ENCODE measurements at places on chromosomes 11 and 22.

GRCh38 chr11:35911013-35911412 lies 32.8 kb upstream of the LDLRAD3 start:
- DNase-seq, result no peak

DNA sequence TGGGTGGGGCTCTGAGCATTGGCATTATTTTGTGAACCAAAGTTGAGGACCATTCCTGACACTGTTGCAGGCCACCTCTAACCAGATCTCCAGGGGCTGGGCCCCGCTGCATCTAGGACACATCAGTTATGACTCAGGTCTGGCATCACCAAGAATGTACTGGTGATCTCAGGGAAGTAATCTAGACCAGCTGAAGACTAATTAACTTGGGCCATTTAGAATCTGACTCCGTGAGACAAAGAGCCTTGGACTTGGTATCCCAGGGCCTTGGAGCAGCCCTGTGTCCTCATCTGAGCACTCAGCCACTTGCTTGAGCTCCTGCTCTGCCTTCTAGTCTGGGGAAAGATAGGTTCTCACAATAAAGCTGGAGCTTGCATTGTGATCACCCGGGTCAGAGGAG lies 200.6 kb downstream of the KIRREL3 start:
- no peak for DNase-seq

DNA sequence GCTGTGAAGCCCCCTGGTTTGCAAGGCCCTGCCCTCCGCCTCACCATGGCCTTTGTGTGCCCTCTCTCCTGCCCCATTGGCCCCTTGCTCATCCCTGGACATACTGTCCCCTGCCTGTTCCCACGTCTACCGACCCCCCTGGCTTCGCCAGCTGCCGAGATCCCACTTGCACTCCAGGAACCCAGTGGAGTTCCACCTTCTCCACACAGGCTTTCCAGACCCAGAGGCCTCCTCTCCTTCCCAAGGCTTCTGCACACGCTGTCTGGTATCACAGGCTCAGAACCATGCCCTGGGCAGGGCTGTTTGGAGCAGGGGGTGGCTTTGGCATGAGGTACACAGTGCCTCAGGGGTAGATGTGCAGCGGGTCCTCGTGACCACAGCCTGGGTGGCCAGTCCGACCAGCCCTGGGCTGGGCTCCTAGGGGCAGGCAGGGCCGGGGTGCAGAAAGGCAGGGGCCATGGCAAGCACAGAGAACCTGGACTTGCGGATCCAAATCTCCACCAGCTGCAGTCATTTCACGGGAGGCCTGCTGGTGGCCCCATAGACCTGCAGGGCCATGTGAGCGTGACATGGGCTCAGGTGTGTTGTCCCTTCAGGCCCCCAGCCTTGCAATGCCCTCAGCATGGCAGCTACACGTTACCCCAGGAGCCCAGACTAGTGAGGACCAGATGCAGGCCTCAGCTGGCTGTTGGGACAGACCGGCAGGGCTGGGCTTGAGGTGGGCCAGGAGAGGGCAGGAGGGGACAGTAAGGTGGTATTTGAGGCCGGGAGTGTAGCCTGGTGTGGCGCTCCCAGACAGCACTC lies 9.5 kb downstream of the GRK2 start:
- no peak for DNase-seq

- DNase-seq, result no peak
Observed at GRCh38 chr11:75767793-75768111, 826 bp upstream of the DGAT2 start.

DNA sequence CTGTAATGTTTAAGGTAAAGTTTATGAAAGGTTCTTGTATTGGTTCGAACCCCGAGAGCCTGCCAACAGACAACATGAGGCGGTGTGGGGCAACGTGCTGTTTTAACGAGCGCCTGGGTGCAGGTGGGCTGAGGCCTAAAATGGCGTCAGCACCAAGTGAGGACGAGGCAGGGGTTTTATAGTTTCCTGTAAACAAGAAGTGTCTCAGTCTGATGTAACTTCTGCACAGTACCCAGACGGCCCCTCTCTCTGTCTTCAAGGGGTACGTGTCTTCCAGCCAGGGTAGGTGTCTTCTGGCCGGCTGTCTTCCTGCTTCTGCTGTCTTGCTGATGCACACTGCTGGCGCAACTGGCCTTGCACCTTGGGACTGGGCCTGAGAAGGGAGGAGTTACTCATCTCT lies 2.7 kb downstream of the PPFIBP2 start:
- DNase-seq, result no peak

DNA sequence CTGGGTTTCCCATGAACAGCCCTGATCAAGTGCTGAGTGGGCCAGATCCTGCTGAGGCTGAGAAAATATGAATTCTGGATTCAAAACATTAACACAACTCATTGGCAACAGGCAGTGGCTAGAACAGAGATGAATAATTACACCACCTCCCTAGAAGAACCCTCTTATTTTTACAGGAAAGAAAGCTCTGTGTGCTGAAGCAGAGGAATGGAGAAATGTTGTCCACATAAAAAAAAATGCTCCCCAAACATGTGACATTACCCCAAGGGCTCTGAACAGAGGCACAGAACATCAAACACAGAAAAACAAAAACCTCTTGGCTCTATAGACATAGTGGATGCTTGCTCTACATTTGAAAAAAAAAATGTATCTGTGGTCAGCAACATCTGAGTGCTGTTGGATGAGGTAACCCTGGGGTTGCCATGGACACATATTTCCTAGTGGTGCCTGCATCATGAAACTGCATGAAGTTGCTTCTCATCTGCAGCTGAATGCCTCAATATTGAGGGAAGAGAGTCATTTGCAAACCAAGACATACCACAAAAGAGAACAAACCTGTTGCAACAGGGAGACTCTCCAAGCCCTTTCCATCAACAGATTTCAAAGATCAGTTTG lies 98.8 kb downstream of the SNX19 start:
- DNase-seq, result no peak

DNA sequence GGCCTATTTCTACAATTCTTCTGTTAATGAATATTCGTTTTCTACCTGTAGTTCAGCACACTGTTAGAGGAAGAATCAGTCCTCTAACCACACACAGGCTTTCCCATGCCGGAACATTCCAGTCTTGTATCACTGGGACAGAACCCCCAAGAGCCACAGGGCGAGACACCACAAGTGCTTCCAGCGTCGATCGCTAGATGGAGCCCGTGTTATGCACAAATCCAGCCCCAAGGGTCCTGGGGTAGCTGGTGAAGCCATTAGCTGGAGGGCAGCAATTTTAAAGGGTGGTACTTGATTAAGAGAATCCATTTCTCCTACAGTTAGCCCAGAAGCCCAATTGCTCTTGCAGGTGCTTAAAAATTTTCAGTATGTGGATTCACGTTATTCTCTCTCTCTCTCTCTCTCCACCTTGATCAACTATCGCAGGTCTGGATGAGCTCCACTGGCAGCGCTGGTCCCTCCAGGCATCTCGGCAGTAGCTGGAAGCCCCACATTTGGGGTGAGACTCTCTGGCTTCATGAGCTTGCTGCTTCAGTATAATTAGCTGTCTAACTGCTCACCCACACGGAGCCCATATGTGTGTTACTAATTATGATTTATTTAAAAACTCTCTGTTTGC lies 148.2 kb upstream of the SNX19 start:
- DNase-seq, result peak; percentile 65

DNA sequence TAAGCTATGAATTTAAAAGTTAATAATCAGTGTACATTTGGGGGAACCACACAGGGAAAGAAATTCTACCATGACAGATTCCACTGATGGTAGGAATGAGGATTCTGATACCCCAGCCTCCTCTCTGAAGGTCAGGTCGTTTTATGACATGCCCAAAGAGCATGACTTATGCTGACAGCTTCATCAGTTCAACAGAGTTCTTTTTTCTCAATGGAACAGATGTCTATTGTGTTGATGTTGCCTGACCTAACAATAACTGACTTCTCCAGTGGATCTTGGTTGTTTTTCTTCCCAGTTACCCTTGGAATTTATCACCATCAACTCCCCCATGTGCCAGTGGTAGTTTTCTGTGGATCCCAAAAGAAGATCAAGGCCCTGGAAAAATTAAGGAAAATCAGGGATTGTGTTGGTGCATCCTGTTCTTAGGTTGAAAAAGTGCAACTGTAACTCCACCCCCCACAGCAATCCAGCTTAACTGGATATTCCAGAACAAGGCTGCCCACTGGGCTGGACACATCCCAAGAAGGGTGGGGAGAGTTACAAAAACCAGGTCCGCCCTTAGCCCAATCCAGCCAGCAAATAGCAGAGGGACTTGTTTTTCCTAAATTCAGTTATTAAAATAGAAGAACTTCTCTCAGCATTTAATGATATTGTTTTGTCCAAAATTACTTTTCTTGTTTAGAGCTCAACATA lies 31.5 kb upstream of the CAT start:
- peak; percentile 41 for DNase-seq

DNA sequence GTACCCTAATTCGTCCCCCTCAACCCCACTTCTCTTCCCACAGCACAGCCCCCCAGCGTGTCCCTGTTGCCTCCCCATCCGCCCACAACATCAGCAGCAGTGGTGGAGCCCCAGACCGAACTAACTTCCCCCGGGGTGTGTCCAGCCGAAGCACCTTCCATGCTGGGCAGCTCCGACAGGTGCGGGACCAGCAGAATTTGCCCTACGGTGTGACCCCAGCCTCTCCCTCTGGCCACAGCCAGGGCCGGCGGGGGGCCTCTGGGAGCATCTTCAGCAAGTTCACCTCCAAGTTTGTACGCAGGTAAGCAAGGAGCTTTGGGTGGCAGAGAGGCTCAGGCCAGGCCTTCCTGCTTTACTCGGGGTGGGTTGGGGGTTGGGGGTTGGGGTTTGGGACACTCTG lies 12.2 kb downstream of the RCOR2 start:
- DNase-seq, result no peak

DNA sequence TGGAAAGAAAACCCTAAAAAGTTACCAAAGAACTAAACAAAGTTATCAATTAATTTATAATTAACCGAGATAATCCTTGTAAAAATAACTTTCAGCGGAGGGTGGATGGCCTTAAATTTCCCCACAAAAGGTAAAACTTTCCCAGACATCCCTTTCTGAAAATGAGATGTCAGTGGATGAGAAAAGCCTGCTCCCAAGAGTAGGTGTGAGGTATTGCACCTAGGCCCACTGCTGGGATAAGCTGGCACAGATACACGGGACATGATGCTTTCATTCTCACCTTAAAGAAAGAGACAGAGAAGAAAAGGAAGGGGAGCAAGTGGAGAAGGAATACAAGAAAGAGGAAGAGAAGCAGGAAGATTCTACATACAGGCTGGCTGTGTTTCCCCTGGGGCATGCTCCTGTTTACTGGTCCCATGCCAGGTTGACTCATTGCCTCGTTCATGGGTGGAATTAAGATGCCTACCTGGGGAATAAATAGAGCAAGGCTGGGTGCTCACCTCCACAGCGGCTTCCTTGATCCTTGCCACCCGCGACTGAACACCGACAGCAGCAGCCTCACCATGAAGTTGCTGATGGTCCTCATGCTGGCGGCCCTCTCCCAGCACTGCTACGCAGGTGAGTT lies at the start of gene SCGB2A2:
Gene SCGB2A2, plus strand, starts transcription at position 505 of the 625 bp plus-strand sequence. Its CDS starts 59 bp downstream, at position 564.
- no peak for DNase-seq

DNA sequence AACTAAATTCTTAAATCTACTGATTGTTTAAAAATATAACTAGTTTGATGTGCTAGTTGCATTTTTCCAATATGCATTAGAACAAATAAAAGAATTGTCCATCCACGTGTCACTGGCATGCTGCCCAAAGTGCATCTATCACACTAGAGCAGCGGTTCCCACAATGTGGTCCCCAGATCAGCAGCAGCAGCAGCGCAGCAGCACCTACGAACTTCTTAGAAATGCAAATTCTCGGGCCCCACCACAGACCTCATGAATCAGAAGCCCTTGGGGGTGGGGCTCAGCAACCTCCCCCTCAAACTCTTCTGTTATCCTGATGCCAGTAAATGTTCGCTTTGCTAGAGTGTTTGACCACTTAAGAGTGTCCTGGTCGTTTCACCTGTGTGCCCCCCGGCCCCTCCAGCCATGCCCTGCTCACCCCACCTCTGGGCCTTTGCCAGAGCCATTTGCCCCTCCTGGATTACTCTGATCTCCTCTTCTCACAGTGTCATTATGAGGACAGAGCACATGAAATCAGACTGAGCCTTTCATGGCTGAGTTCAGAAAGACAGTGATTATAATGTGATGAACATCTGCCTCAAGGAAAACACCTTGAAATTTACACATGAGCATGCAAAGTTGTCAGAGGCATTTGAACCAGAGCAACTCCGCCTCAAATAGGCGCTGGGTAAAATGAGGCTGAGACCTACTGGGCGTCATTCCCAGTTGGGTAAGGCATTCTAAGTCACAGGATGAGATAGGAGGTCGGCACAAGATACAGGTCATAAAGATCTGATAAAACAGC lies 12.6 kb upstream of the VSIG10L2 start:
- DNase-seq, result no peak

GRCh38 chr22:44132724-44133123 lies 48.0 kb upstream of the PARVG start:
- no peak for DNase-seq

- no peak for DNase-seq
Observed at GRCh38 chr22:48536541-48537342, 1290.9 kb downstream of the BRD1 start.

GRCh38 chr11:86068138-86068871 lies 579 bp downstream of the PICALM start:
- DNase-seq, result peak; percentile 54

DNA sequence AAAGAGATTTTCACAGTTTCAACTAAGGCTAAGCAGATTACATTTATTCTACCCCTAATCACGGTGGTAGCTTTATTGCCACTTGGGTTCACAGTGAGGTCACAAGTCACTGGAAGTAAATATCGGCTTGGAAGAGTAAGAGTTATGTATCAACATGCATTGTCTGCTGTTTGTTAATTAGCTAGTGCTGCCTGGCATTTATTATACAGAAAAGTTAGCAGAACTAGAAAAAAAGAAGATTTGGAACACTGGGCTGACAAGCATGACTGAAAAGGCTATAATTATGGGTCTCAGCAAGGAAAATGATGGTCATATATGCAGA lies 13.7 kb upstream of the RAB38 start:
- DNase-seq, result no peak

- DNase-seq, result no peak
Observed at GRCh38 chr11:112539741-112540140, 279.1 kb upstream of the PLET1 start.

- DNase-seq, result peak; percentile 8
Observed at GRCh38 chr11:127789927-127790326, 789.4 kb upstream of the KIRREL3 start.

- no peak for DNase-seq
Observed at GRCh38 chr11:127395034-127395433, 394.5 kb upstream of the KIRREL3 start.

DNA sequence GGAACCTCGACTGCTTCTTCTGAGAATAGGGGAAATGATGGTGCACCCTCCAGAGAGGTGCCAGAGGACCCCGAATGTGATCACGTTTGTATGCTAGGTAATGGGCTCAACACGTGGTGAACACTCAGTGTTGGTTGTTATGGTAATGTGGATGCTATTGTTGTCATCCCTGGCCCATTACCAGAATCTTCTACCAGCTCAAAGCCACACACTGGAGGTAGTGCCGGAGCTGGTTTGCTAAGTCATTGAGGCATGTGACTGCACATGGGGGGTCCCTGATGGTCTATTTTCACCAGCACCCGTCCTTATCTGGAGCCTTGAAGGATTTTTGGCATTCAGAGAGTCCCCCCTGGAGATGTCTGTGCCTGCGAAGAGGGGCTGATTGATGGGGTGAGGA lies 119.1 kb upstream of the CD82 start:
- DNase-seq, result no peak

All from thyroid gland (tissue), 4 donors.